ENCODE measurements at places on chromosomes 5 and 9.

DNA sequence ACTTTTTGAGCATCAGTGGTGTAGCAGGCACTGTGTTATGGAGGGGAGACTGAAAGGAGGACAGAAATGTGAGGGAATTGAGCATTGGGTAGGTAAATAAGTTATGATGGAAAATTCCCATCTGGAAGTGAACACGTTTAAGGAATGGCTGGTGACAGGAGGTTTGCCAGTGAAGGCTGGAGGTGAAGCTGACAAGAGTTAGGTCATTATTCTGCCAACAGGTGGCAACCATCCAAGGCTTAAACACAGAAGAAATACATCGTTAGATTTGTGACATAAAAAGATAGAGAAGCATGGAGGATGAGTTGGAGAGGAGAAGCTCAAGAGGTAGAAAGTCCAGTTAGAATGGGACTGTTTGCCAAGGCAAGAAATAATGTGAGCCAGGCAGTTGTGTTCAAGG, 455.3 kb upstream of the SGCD start:
- no peak for DNase-seq

DNA sequence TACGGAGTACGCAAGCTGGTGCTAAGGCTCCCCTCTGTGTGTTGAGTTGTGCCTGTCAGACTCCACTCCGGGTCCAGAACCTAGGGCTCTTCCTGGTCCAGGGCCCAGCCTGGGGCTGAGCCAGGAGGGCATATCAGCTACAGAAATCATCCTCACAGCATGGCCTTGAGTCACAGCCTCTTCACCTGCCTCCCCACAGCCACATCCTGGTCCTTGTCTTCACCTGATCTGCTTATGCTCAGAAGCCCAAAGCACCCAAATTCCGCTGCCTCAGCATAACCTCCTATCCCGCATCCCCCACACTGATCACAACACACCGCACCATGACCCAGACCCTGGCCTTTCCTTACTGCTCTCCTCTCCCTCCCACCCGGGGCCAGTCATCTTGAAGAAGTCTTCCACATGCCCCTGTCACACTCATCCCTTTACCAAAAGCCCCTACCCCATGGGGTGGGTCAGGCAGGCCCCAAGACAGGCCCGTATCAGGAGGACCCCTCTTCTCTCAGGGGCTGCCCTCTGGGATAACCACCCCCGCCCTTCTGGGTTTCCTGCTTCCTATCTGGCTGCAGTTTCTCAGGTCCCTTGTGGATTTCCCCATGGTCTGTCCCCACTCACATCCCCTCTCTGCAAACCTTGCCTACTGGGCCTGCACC, 1.3 kb upstream of the IL3 start:
- DNase-seq: no peak

- DNase-seq: no peak
These were observed 257.4 kb upstream of the TRPC7 start for GRCh38 chr5:136622747-136623146.

- DNase-seq: no peak
These were observed 9.3 kb upstream of the EDIL3 start for GRCh38 chr5:84393969-84394368.

DNA sequence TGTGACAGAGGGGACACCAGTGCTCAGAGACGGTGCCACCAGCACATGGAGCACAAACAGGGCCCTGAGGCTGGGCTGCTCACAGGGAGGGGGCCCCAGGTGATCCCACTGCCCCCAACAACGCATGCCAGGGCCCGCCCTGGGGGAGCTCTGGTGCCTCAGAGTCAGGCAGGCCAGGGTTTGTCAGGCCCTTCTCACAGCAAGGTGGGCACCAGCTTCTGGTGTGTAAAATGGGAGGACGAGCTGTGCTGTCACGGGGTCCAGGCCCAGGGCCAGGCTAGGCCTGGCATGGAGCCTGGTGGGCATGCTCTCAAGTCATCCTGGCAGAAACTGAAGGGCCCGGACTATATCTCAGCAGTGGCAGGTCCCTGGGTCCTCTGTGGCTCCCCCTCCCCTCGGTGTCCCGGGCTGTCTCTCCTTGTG, 34.5 kb downstream of the PRRT1B start:
- DNase-seq: no peak

DNA sequence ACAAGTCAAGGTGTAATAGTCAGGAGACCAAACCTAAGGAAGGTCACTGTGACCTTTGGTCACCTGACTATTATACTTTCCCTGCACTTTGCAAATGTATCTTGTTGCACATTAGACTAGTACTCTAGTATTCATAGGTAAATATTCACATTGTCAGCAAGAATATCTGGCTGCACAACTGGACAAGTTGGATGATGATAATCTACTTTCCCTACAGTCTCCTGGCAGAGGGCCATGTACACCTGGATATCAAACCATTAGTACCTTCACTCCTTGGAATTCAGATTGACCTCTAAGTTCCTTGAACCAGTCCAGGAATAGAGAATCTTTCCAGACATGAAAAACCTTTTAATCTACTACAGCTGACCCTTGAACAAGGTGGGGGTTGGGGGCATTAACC, 344.8 kb downstream of the DEPDC1B start:
- DNase-seq: no peak

DNA sequence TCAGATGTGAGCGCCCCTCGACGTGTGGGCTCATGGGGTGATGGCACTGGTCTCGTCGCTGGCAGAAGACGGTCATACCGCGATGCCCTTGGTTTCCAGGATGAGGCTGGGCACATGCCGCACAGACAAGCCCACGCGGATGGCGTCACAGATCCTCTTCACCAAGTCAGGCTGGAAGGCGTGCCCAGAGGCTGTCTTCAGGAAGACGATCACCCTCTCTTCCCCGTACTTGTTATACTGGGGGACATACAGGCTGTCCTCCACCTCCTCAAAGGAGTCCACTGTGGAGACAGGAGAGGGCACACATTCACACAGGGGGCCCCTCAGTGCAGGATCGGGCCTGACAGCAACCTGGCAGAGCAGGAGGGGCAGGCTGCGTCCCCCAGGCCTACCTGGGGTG, 41.9 kb upstream of the ZNF354A start:
- DNase-seq: no peak

DNA sequence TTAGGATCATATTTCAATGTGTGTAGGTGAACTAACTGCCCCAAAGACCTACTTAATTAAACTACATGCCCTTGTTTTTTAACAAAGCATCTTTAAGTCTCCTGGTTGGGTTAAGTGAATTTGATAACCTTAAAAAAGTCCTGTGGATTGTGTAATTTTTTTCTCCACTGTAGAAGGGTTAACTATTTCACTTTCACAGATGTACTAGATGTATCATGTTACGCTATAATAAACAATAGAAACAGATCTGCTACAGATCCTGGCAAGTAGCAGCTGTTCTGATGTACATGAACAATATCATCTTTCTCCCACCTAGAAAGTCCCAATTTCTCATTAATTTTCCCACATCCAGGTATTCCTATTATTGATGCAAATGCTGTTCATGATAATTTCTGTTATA, 18.9 kb downstream of the KIF24 start:
- DNase-seq: no peak

GRCh38 chr9:134076644-134077043, 8.8 kb upstream of the BRD3 start:
- DNase-seq: no peak

- DNase-seq: no peak
These were observed 148.0 kb downstream of the PCSK5 start for GRCh38 chr9:76038431-76038830.

- DNase-seq: no peak
These were observed 270.1 kb downstream of the AOPEP start for GRCh38 chr9:94996641-94997040.

- DNase-seq: no peak
These were observed 153.1 kb upstream of the RAPGEF1 start for GRCh38 chr9:131892902-131893500.

DNA sequence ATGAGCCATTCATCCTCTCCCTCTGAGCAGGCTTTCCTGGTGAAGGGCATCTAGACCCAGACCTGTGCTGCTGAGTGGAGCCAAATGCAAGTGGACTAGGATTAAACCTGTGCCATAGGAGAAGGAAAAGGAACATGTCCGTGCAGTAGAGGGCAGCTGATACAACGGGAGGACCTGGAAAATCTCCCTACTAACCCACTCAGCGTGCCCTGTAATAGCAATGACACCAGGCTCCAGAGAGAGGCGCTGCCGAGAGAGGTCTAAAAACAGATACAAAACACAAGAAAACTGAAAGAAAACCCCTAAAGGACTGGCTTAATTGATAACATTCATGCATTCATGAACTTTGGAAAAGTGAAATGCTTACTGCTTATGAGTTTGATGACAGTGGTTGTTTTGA, 60.8 kb downstream of the PFDN1 start:
- no peak for DNase-seq

GRCh38 chr5:65451436-65451835, 30.3 kb downstream of the ADAMTS6 start:
- DNase-seq: no peak

DNA sequence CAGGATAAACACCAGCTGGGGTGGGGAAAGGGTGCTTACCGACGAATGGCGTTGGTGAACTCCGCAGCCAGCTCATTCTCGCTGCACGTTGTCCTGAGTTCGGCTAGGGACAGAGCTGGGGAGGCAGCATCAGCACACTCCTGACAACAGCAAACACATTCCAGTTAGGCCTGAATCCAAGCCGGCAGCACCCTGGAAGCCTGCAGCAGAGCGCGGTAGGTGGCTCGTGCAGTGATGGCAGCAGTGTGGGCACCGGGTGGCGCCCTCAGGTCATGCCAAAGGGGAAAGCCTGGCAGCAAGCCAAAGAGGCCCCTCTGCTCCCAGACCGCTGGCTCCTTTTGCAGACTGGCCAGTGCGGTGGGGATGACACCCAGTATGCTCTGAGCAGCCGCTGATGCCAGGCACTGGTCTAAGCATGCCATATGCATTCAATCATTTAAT, 66.9 kb downstream of the DCP2 start:
- no peak for DNase-seq

GRCh38 chr9:133506653-133507038, 18.1 kb downstream of the MYMK start:
- no peak for DNase-seq

DNA sequence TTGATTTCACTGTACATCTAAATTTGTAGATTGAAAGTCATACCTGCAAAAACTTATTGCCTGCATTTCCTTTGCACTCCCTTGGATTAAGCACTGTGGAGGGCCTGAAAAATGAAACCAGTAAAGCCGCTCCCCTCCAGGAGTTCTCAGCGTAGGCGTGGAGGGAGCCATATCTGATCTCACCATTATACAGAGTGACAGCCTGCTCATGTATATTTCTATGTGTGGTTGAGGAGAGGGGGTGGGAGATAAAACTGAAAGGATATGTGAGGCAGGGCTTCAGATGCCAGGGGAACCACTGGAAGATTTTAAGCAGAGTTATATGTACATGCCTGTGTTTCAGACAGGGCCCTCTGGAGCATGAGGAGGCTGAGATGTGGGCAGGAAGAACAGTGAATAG, 303.0 kb downstream of the MSX2 start:
- no peak for DNase-seq

GRCh38 chr9:81389569-81389993, 299.8 kb downstream of the TLE1 start:
- no peak for DNase-seq

DNA sequence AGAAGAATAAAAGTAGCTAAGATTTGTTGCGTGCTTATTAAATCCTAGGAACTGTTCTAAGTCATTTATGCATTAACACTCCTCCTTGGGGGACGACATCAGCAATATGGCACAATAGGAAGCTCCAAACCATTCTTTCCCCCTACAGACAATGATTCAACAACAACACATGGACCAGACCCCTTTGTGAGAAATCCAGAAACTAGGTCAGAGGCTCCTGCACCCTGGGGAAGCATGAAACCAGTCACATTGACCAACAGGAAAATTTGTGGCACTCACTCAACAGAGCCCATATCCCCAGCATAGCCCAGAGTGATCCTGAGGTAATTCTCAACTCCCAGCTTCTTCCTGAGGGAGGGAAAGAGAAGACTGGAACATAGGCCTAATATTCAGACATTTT, 294.4 kb downstream of the HINT1 start:
- DNase-seq: no peak

DNA sequence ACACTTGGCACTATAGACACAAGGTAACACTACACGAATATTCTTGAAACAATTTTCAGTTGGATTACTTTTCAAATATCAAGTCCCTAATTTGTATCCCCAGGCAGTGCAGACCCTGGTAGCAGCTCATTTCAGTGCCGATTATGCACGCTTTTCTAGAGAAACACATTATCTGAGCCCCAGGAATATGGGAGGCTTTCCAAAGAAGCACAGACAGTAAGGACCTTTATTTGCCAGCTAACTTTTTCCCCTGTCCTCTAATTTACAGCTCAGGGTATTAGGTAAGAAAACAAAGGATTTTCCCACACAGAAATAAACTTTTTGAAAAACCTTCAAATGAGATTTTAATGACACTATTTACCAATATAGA, 852.3 kb upstream of the DMAC1 start:
- no peak for DNase-seq

DNA sequence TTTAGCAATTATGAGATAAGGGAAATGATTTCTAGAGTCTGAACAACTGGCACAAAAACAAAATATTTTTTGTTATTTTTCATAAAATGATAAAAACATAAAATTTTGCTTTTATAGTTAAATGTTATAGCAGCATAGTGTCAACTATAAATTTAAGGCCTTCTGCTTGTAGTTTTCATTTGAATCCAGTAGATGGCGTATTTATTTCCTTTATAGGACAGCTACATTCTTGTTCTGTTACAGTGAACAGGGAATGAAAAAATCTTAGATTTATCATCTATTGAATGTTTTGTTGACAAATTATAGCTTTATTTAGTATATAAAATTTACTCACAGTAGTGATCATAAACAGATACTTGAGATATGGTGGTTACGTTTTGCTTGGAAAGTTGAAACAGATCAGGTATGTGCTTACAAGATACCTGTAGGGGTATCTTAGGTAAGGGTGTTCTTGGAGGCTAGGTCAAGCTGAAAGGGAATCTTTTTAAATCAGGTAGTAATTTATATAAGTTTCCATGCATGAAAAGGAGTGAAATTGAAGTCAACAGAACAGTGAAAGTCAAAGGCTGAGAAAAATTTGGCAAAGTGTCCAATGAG, 239.3 kb upstream of the GRIN3A start:
- DNase-seq: no peak

DNA sequence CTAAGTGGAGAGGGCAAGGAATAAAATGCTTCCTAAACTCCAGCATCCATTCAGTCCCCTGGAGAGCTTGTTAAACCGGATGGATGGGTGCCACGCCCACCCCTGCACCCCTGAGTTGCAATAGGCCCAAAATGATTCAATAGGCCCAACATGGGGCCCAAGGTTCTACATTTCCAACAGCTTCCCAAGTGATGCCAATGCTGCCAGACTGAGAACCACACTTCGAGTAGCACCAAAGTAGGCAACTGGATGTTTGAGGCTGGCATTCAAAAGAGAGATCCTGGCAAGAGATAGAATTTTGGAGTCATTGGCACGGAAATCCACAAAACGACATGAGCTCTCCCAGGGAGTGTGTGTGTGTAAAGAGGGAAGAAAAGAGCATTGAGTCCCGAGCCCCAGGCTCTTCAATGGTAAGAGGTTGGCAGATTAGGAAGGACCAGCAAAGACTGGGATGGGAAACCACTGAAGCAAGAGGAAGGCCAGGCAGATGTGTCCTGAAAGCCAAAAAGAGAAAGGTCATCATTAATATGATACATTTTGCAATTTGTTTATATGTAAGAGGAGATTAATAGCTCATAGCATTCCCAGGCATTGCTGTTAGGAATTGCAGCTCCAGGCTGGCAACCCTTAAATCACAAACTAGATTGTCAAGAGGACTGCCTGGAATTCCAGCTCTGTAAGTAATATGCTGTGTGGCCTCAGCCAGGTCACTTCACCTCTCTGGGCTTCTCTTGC, 130.6 kb downstream of the KCNIP1 start:
- DNase-seq: no peak

Measured in activated T-cell treated with anti-CD3 and anti-CD28 coated beads for 4 hours (primary cell).